Cortex of kidney (tissue), 1 donor: ENCODE measurements at places on chromosomes 5 and 9.

- no peak for DNase-seq
These were observed 138.1 kb downstream of the C9orf50 start for GRCh38 chr9:129482521-129483414.

GRCh38 chr5:180860273-180860886 is 696 bp downstream of the ZFP62 start:
- DNase-seq, result no peak

GRCh38 chr9:126318858-126319257 is 7.8 kb upstream of the MVB12B start:
- no peak for DNase-seq

DNA sequence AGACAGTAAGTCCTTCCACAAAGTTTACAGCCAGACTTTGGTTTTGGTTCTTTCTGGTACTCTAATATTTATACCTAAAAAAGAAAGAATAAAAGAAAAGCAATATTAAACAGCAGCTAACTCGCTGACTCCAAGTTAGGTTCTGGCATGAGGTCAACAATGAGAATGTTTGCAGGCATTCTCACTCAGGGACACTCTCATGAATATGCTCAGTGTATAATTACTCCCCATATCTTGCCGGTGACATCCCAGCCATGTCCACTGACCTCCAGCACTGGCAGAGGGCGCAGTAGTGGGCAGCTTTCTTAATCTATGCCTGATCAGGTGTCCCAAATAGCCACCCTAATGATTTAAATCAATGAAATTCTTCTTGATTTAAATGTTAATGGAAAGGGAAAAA is 151.5 kb downstream of the BNC2 start:
- DNase-seq, result no peak

- DNase-seq, result no peak
These were observed 52.9 kb downstream of the GDNF start for GRCh38 chr5:37786862-37787519.

- DNase-seq, result no peak
These were observed 19.9 kb downstream of the ABITRAM start for GRCh38 chr9:108953983-108954574.

DNA sequence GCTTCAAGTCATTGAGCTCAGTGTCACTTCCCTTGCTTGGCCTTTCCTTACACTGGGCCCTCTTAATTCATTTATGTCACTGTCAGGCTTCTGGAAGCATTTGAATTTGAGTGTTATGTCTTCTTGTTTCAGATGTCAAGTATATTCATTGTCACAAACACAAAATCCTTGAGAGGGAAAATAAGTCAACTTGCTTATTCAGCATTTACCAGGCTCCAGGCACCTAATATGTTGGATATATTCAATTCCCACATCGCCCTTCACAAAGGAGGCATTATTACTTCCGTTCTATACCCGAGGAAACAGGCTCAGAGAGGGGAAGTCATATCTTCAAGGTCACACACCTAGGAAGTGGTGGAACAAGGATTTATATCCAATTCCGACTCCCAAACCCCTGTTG is 121.1 kb upstream of the SMIM23 start:
- DNase-seq, result no peak

DNA sequence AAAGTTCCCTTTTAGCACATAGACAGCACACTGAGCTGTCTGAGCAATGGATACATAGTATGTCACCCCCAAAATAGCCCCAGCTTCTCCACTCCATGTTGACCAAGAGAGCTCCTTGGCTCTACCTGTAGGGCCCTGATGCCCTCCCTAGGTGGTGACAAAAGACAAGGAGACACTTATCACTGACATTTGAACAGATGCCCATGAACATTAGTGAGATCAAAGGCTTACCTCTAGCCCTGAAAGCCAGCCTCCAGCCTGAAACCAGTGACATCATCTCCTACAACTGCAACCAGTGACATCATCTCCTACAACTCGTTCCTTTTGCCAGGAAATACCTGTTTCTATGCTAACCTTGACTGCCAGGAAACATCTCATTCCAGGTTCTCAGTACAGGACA is 122.7 kb downstream of the FSTL4 start:
- DNase-seq, result no peak

DNA sequence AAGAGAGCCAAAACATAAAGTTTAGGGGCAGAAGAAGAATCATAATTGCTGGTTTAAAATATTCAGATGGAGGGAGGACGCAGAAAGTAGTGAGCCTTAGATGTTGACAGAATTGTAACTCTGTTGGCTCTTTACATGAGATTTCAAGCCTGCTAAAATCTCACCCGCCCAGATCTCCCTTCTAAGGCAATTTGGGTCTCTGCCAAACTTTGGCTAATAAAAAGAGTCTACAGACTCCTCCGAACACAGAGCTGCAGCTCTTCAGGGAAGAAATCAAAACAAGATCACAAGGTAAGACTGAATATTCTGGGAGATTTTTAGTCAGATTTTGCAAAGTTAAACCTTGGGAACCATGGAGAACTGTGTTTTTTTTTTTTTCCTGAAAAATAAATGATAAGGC is at the start of gene IL33:
TSS of gene IL33 (plus strand) at position 246 of the 400 bp plus-strand sequence. CDS start 25,888 bp downstream, outside the sequence.
- DNase-seq, result no peak
